Hindlimb muscle (tissue), 1 donor: ENCODE measurements at places on chromosomes 7 and 10. TPM values are rescaled to one million over a fixed set of nuclear protein-coding genes. Genes with fewer than 3 reads are reported as not detected.

GRCh38 chr7:13077466-13077865 lies 390.0 kb downstream of the ARL4A start:
- no peak for DNase-seq

DNA sequence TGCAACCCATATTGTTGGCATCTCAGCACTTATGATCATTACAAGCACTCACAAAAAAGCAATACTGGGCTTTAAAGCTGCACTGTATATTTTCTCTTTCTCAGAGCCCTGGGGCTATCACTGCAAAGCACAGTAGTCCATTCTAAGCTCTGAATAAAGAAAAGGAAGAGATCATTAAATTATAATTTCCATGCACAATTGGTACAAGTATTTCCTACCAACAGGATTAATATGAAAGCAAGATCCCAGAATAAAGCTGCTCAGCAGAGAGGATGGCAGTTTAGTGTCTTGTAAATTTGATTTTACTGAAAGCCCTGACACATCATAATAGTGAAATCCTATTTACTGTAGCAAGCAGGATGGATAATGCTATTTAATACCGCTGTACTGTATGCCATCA lies 205.3 kb downstream of the CHCHD3 start:
- no peak for DNase-seq

DNA sequence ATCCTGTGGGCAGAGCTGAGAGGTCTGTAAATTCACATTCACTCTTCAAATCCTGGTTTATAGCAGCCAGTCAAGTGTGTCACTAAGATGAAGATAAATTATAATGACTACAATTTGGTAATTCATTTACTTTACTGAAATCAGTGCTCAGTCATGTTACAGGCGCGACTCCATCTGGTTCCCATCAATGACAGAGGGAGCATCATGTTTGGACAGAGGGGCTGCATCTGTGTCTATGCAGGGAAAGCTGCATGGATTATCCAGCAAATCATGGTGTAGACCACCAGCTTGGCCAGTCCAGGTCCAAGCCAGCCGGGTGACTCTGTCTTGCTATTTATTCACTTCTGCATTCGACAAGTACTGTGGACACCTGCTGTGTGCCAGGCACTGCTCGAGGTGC lies 214.1 kb upstream of the ZNF32 start:
- DNase-seq = no peak

DNA sequence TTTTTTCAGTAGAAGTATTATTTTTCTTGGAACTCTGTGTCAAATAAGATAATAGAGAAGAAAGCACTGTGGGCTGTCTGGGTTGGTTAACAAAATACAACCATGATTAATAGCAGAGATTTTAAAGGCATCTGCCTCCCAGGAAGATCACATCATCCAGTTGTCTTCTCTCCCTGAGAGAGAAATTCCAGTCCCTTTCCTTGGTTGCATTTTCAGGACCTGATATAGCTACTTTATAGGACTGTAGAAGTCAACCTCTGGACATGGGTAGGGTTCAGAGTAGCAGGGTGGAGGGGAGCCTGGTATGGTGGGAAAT lies 309.9 kb upstream of the IGFBP3 start:
- no peak for DNase-seq

The C10orf71 gene
- 41.8 TPM for polyA plus RNA-seq
